IPS DF 19.7 (cell line): ENCODE measurements at places on chromosomes 16 and 17.

GRCh38 chr16:46961373-46962353, 11.8 kb downstream of the DNAJA2 start:
- DNase-seq: no peak

GRCh38 chr17:66406701-66407644, 104.6 kb downstream of the PRKCA start:
- DNase-seq: no peak

DNA sequence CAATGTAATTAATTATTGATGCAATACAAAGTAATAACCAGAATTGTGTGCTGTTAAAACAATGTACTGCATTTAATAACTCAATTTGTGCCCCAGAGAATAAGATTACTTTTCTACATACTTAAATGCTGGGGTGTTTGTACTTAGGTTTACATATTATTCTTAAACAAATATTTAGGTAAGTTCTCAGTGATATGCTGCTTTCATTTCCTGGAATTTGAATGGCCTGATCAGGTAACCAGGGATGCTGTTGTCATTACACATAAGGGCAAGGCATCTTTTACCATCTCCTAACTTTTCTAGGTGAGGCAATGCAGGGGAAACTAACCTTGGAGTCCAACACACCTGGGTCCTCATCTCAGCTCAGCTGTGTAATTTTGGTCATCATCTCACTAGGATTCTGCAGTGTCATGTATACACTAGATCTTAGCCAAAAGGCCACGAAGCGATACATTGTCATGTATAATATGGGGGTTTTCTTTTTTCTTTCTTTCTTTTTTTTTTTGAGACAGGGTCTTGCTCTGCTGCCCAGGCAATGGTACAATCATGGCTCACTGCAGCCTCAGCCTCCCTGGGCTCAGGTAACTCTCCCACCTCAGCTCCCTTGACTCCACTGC, 45.2 kb downstream of the MYO1D start:
- DNase-seq: no peak

DNA sequence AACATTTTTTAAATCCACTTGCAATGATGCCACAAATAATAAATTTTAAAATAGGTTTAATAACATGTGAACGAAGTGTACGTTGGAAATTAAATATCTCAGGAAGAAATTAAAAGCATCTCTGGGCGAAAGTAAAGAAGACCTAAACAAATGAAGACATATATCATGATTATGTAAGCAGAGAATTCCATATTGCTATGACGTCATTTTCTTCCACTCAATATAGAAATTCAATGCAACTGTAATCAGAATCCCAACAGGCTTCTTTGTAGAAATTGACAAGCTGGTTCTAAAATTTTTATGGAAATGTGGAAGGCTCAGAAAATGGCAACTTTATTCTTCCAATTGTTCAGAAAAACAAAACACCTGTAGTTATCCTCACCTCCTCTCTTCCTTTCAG, 33.8 kb upstream of the RBFOX3 start:
- DNase-seq: no peak

GRCh38 chr16:80993834-80994233, 12.9 kb downstream of the CMC2 start:
- no peak for DNase-seq

- no peak for DNase-seq
Observed at GRCh38 chr16:46811682-46812081, 19.3 kb downstream of the C16orf87 start.

DNA sequence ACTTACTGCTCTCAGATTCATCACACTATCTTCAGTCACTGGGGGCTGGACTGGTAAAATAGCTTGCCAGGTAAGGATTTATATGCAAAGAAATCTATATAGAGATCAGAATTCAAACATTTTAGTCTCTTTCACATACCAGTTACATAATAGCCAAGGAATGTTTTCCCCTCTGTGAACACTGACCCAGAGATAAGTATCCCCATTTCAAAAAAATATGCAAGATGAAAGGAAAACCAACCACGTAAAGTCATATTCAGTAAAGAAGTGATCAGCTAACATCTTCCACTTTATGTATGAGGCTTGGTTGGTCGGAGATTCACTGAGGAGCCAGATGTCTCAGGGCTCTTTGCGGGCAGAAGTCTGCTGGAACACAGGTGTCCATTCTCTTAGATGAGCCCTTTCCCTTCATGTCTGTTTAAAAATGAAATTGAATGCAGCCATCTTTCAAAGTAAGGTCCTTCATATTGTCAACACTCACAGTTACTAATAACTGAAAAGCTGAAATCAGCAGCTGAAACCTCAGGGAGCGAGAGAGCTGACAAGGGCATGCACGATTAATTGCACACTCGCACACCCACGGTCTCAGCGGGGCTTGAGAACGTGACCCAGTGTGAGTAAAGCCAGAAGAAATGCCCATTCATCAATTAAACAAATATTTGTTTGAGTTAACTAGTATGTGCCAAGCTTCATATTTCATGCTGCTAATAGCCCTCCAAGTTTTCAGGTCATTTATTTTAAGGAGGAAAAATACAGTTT, 161.2 kb downstream of the MRTFB start:
- DNase-seq: no peak

- DNase-seq: no peak
Observed at GRCh38 chr16:2243781-2244180, 7.5 kb downstream of the DNASE1L2 start.

DNA sequence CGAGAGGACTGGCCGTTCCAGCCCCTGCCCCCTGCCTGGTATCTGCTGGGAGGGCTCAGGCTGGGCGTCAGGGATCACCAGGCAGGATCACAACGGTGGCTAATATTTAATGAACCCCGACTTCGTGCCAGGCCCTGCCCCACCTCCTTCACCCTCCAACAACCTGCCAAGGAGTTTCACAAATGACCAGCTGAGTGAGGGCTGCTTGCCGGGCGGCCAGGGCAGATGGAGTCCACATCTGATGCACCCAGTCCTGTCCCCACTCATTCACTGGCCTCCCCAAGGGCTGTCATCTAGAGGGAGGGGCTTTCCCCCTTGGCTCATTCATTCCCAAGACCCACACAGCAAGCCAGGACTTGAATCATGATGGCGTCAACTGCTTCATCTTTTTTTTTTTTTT, 17.5 kb downstream of the UBALD1 start:
- DNase-seq: no peak

DNA sequence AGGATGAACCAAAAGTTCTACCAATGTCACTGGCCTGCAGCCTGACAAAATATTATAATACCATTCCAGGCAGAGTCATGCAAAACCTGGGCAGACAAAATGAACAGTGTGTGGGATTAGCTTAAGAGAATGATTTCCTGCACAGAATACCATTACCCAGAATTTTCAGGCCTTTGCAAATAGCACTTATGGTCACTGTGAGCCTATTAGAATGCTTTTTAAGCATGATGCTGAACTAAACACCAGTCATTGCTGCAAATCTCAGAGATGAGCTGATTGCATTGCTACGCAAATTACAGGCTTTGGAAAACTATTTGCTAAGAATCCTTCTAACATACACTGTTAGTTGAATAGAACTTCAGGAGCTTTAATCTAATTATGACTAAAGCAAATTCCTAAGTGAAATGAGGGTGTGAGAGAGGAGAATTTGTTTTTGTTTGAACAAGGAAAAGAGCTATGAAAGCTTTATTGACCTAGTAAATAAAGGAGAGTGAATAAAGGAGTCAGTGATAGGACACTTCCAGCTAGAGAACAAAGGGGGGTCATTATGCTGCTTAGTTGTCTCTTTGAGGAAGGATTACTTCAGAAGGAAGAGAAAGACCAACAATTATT, 398.8 kb downstream of the HS3ST3B1 start:
- no peak for DNase-seq

GRCh38 chr17:81601525-81602120, 35.3 kb downstream of the NPLOC4 start:
- DNase-seq: peak; percentile 7

- peak; percentile 35 for DNase-seq
Observed at GRCh38 chr16:56203052-56203451, 11.8 kb downstream of the GNAO1 start.

DNA sequence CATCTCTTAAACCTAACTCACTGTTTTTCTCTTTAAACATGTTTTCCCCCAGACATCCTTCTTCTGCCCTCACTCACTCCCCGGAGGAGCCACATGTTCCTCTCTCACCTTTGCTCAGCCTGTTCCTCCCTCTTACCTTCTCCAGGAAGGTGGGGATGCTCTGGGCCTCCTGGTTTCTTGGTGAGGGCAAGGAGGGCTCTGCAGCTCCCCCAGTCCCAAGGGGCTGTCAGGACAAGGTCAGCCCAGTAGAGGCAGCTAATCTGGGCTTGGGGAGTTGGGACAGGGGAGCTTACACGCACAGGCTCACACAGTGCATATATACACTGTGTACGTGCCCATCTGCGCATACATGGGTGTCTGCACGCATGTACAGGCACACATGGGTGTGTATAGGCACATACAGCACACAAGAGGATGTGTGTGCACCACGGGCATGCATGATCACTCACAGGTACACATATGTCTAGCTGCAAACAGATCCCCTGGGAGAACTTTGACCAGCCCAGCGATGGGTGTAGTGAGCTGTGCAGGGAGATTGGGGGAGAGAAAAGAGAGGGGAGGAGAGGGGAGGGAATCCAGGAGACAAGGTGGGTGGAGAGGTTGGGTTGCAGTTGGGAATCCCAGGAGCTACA, 28.6 kb upstream of the SPNS3 start:
- DNase-seq: no peak

GRCh38 chr17:21035406-21035805, 7.4 kb downstream of the USP22 start:
- DNase-seq: no peak

- no peak for DNase-seq
Observed at GRCh38 chr17:12431188-12431587, 234.5 kb upstream of the MYOCD start.

DNA sequence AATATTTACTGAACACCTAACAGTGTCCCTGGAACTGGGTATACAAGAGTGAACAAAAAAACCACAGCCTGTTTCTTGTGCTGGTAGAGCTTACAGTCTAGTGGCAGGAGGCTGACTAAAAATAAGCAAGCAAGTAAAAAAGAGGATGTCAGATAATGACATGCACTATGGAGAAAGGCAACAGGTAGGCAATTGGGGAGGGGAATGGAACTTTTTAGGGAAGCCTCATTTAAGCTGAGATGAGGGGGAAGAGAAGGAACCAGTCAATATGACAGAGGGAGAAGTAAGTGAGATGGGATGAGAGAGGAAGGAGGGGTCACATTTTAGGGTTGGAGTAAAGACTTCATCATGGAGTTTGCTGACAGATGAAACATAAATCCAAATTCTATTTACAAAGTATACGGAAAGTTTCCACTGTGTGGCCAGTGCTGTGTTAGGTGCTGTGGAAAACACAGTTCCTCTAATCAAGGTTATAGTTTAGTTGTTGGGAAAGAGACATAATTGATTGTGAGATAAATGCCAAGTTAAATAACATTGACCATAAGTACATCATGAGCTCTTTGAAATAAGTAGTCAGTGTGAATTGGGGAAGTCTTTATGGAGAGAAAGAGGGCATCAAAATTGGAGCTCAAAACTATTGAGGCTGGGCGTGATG, 251.4 kb downstream of the FTO start:
- no peak for DNase-seq

GRCh38 chr17:13569398-13570123, 32.2 kb downstream of the HS3ST3A1 start:
- no peak for DNase-seq

- no peak for DNase-seq
Observed at GRCh38 chr17:74546586-74546985, 671 bp upstream of the CD300C start.

- DNase-seq: no peak
Observed at GRCh38 chr17:9768381-9768934, 22.9 kb downstream of the DHRS7C start.

DNA sequence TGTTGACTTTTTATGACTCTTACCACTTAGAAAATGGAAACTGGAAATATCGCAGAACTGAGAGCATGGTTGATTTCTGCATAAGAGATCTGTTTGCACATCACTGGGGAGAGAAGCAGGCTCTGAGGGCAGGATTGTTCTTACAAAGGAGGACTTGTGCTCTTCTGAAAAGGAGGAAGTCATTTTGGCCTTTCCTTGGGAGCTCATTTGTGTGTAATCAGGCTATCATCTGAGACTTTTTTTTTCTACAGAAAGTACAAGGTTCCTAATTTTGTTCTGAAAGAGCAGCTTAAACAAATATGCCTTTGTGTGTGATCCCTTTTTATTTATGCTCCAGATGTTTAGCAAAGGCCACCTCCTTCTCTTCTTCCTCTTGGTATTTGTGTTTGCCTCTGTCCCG, 145.7 kb upstream of the CACNG5 start:
- no peak for DNase-seq

GRCh38 chr16:9447195-9447551, 355.7 kb downstream of the HAPSTR1 start:
- no peak for DNase-seq
